Astrocyte of the spinal cord (primary cell): ENCODE measurements at places on chromosomes 6 and 20.
A peak's percentile ranks its signal among the peaks of the same experiment; 100 is the strongest.

DNA sequence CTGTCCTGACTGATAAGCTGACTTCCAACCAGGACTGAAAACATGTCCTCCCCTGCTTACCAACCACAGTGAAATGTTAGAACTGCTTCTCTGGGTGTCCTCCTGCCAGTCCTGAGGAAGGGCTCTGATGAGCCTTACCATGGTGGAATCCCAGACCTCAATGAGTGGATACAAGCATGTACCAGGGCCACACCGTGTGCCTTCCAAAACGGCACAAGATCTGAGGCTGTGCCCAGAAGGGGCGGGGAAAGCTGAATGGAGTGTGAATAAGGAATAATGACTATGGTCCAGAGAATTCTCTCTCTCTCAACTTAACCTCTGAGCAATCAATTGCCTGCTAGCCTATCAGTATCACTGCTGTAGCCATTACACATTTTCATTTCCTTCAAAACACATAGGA, 51.7 kb downstream of the PDE10A start:
- no peak for DNase-seq

DNA sequence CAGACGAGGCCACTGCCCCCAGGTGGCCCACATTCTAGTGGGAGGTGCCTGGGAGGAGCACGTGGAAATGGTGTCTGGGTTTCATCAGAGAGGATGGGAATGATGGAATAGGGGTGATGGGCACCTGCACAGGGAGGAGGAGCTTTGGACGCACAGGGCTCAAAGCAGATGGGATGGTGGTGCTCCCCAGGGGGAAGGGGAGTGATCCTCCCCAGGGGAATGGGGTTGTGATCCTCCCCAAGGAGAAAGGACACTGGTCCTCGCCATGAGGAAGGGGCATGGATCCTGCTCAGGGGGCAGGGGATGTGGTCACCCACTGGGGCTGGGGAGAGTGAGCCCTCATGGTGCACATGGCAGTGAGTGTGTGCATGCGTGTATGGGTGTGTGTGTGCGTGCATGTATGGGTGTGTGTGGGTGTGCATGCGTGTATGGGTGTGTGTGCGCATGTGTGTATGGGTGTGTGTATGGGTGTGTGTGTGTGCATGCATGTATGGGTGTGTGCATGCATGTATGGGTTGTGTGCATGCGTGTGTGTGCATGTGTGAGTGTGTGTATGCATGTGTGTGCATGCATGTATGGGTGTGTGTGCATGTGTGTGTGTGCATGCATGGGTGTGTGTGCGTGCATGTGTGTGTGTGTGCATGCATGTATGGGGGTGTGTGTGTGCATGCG, 49.7 kb upstream of the SLCO4A1 start:
- DNase-seq = no peak

GRCh38 chr20:10022625-10023024, 12.2 kb upstream of the ANKEF1 start:
- no peak for DNase-seq

DNA sequence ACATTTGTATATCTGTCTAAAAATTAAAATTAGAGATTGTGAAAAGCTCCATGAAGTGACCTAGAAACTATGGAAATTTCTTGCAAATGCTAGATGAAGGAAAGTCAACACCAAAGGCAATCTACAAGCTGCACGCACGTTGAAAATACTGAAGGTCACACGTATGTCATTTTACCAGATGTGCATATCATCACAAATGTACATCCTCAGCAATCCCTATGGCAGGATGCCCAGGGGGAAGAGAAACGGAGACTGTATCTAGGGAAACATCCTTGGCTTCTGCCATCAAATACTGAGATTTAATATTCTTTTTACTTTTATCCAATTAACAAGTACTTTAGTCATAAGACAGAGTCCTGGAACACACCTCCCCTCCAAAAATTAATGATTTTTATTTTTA, 672.0 kb downstream of the RNF144B start:
- DNase-seq = no peak

DNA sequence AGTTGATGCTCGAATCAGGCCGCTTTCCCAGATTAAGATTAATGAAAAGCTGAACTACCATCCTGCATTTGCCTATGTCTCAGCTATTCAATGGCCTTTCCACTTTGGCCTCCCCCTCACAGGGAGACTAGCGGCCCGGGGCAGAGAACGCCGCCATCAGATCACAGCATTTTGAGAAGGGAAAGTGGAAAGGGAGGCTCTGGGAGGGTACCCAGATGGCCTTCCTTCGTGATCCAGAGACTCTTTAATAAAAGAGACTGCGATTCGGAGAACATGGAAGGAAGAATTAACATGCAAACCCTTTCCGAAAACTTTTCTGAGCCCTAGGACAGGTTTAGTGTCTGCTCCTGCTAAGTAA, 533 bp downstream of the MRPS18A start:
- DNase-seq = no peak

GRCh38 chr6:132513831-132514545, 1.1 kb upstream of the STX7 start:
- DNase-seq = no peak

DNA sequence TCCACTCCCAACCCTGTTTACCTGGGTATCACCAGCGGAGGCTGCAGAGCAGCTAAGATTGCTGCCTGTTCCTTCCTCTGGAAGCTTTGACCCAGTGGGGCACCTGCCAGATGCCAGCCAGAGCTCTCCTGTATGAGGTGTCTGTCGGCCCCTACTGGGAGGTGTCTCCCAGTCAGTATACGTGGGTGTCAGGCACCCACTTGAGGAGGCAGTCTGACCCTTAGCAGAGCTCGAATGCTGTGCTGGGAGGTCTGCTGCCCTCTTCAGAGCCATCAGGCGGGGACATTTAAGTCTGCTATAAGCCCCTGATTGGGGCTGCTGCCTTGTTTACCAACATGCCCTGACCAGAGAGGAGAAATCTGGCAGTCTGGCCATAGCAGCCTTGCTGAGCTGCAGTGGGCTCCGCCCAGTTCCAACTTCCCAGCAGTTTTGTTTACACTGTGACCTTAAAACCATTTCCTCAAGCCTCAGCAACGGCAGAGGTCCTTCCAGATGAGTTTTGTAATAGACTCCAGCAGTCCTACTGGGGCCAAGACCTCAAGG, 2.8 kb downstream of the RAET1E start:
- peak; percentile 66 for DNase-seq

GRCh38 chr6:41441598-41442351, 104.4 kb upstream of the FOXP4 start:
- no peak for DNase-seq

DNA sequence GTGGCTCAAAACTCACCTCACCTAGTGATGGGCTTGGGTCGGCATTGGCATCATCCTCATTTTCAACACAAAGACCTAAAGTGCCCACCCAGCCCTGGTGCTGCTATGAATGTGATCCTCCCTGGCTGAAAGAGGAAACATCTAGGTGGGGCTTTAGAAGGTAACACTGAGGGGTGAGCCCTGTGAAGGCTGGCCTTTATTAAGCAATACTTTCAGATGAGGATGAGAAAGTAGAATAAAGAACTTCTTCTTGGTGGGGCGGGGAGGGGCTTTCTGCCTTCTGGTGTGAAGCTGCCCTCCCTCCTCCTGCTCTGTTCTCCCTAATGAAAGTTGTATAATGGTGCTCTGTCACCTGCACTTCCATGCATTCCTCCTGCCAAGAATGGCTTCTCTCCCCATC, 133.0 kb upstream of the TRAF3IP2 start:
- DNase-seq = no peak

- DNase-seq = no peak
Observed at GRCh38 chr20:49412254-49412653, 70.2 kb downstream of the KCNB1 start.

GRCh38 chr20:1536893-1537730, 20.4 kb downstream of the SIRPD start:
- DNase-seq = no peak

GRCh38 chr6:80304014-80304413, 197.5 kb downstream of the BCKDHB start:
- no peak for DNase-seq

DNA sequence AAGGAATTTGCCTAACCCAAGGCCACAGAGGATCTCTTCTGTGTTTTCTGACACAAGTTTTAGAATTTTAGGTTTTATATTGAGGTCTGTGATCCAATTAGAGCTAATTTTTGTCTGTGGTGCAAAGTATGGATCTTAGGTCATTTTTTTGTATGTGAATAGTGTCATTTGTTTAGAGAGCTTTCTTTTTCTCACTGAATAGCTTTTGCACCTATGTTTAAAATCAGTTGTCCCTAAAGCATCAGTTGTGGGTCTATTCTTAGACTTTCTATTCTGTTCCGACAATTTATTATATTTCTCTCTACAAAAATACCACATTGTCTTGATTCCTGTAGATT, 341 bp upstream of the MCM9 start:
- no peak for DNase-seq

DNA sequence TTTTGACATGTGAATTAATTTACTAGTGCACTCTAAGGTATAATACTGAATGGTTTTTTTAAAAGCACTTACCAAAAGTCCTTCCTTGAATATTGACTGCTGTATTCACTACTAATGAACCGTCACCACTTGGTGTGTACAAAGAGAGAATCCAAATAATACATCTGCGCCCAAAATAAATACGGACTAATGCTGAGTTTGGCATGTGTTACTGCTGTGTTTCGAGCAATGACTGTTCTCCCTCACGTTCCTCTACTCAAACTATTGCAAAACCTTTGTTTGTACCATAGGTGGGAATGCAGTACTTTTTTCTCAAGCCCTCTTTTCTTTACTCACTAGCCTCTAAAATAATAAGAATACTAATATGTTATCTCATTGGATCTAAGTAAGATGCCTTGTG, 305.5 kb downstream of the QKI start:
- DNase-seq = no peak

DNA sequence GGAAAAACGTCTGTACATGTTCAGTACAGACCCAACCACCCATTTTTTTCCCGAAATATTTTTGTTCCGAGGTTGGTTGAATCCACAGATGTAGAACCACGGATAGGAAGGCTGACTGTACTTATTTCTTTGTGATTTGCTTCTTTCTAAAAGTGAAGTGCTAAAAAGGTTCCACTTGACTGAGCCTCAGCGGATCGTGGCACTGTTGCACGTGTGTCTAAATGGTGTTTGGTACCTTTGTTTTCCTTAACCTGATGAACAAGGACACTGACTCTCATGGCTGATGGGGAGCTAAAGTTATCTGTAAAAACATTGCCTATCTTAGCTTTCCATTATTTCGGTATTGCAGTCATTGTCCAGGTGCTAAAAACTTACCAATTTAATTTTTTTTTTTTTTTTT, 6.2 kb downstream of the BPHL start:
- no peak for DNase-seq

- no peak for DNase-seq
Observed at GRCh38 chr6:56023829-56024228, 148.4 kb upstream of the BMP5 start.

DNA sequence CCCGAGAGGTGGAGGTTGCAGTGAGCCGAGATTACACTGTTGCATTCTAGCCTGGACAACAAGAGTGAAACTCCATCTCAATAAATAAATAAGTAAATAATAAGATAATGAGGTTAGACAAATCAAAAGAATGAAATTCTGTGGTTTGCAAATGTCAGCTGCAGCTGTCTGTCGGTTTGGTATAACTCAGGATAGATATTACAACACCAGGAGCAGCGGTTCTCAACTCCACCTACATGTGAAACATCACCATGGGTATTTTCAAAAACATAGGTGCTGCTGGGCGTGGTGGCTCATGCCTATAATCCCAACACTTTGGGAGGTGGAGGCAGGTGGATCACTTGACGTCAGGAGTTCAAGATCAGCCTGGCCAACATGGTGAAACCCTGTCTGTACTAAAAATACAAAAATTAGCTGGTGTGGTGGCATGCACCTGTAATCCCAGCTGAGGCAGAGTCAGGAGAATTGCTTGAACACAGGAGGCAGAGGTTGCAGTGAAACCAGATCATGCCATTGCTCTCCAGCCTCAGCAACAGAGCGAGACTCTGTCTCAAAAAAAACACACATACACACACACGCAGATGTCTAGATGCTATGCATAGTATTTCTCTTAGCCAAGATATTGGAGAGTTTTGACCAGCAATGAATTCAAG, 126.1 kb upstream of the LAMP5 start:
- no peak for DNase-seq

GRCh38 chr6:47654255-47654654, 44.1 kb upstream of the ADGRF4 start:
- DNase-seq = no peak

DNA sequence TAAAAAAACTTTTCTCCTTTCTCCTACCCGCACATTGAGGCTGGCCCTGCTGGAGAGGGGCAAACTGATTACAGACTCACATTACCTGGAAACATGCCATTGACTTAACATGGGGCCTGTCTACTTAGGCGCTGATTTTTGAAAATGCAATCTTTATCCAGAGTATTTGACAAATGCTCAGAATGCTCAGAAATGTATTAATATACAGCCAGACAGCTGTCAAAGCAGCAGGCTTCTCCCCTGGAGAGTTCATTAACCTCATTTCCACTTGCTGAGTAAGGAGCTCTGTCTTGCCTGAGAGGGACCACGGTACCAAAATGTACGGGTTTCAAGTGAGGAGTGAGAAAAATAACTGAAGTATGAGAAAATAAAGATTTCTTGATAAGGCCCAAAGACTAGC, 95.7 kb downstream of the PAX1 start:
- DNase-seq = no peak
